ENCODE measurements at places on chromosomes 5 and 9. TPM values are rescaled to one million over a fixed set of nuclear protein-coding genes. Genes with fewer than 3 reads are reported as not detected.

DNA sequence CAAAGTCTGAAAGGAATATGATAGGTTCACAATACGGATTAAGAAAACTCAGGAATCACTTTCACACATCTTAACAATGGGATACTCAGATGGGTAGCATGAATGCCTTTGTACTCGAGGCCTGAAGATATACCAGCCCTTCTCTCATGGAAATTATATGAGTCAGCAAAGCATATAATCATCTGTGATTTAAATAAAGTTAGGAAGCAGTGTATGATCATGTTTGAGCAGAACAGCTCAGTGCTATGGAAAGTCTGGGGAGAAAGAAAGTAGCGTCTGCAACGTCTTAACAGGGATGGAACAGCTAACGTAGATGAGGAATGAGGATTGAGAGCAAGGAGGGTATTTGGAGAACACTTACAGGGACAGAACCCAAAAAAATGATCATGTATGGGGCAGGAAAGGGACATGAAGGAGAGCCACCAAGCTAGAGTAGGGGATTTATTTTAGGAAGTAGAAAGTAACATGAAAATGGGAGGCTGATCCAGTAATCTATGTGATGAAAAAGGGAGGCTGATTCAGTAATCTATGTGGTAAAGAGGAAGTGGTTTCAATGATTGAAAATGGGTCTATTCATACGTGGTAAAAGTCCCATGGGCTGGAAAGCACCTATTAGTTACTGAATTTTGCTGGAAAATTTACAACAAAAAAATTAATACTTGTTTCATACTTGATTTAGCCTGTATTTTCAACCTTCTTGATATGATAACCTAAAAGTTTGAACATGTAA is 85.9 kb downstream of the GNA14 start:
- DNase-seq = no peak

GRCh38 chr5:56511326-56511841 is 278.3 kb upstream of the ANKRD55 start:
- DNase-seq = no peak

GRCh38 chr5:97494465-97494864 is 311.4 kb upstream of the RIOK2 start:
- DNase-seq = no peak

GRCh38 chr9:127050152-127050551 is 72.3 kb downstream of the ANGPTL2 start:
- DNase-seq = no peak

DNA sequence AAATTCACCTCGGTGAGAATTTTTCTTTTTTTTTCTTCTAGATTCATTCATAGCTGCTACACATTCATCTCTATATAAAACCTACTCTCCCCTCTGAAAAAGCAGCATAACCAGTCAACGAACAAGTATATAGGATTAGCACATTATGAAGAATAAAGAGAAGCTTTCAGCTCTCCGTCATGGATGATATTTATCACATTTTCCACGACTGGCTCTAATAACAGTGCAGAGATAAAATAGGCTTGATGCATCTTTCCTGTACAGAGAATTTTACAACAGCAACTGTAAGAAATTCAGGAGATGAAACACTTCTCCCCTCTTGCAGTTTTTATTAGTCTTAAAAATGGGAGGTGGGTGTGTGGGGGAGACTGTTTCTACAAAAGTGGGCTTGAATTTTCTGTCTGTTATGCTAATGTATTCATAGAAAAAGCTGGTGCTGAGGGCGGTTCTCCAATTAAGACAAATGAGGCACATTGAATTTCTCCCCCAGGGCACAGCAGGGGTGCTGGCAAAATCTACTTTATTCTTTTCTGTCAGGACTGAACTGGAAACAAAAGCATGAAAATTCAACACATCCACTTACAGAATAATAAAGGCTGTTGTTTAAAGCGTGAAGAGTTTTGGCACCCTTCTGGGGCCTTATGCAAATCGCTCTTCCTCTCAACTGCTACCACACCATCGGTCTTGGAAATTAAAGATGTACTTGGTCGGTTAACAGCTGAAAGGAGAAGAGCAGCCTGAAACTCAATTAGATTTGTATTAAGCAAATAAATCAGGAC is 233.9 kb upstream of the ZNF608 start:
- no peak for DNase-seq

DNA sequence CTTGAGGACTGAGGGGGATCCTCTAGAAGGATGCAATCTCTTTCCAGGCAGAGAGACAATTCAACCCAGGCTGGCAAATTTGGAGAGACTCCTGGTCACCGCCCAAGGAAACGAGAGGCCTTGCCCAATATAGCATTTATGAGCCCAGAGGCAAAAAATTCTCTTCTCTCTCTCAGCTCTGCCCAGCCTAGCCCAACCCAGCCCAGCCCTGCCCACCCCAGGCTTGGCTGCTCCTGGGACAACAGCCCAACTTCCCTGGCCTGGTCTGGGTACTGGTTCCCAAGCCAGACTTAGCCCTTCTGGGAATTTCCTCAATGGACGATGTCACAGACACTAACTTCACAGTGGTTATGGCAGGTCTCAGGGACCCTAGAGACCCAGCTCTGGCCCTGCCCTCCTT is 116.5 kb downstream of the PSD2 start:
- peak; percentile 14 for DNase-seq

- no peak for DNase-seq
Observed at GRCh38 chr9:133396952-133397351, 20.8 kb downstream of the STKLD1 start.

GRCh38 chr9:114012126-114012525 is 66.0 kb downstream of the AMBP start:
- DNase-seq = peak; percentile 5

- no peak for DNase-seq
Observed at GRCh38 chr5:94254214-94254613, 364.2 kb downstream of the KIAA0825 start.

DNA sequence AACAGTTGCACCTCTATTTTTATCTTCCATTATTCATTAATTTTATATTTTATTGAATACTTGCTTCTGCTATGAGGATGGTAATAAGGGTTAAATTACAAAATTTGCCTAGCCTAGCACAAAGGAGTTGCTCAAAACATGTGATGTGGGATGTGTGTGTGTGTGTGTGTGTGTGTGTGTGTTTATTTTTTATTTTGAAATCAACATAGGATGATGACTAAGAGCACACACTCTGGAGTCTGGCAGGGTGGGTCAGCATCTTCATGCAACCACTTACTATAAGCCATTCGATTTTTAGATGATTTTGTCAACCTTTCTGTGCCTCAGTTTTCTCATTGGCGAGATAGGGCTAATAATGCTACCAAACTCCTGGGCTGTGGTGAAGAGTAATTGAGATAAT is 57.7 kb upstream of the MAMDC2 start:
- DNase-seq = no peak

- DNase-seq = no peak
Observed at GRCh38 chr5:128466980-128467379, 71.1 kb downstream of the FBN2 start.

GRCh38 chr9:6072453-6072852 is 57.0 kb upstream of the RANBP6 start:
- DNase-seq = no peak

The NR6A1 gene
- 5.9 TPM for total RNA-seq

The SHISAL2B gene
- not detected for total RNA-seq

The ETF1 gene
- total RNA-seq = 76.6 TPM

The OMD gene
- not detected for total RNA-seq

The CCDC152 gene
- not detected for total RNA-seq

The RORB gene
- total RNA-seq = 0.43 TPM

The TAF11L9 gene
- total RNA-seq = not detected

The IFNK gene
- not detected for total RNA-seq

The KIF24 gene
- 3.9 TPM for total RNA-seq
